ENCODE measurements at places on chromosomes 12 and 14. TPM values are rescaled to one million over a fixed set of nuclear protein-coding genes. Genes with fewer than 3 reads are reported as not detected.

The RPS6KL1 gene
- 20.5 TPM for total RNA-seq

The MYG1 gene
- 34.8 TPM for total RNA-seq

The ERP27 gene
- total RNA-seq: 0.14 TPM

The EPYC gene
- not detected for total RNA-seq

The ESPL1 gene
- 0.36 TPM for total RNA-seq

The SUSD6 gene
- 23.9 TPM for total RNA-seq

The ANG gene
- total RNA-seq: 3.7 TPM

The CCDC197 gene
- total RNA-seq: 1.2 TPM

The LHX5 gene
- total RNA-seq: not detected

The CNTN1 gene
- total RNA-seq: 0.11 TPM

DNA sequence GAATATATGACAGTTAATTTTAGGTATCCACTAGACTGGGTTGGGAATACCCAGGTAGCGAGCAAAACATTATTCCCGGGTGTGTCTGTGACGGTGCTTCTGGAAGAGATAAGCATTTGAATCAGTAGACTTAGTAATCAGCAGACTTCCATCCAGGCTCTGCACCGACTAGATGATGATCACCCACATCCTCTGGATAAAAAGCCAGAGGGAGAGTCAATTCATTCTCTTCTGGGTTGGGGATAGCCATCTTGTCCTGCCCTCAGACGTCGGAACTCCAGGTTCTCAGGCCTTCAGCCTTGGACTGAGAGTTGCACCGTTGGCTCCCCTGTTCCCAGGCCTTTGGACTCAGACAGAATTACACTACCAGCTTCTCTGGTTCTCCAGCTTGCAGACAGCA is 168.0 kb downstream of the PHLDA1 start:
- no peak for DNase-seq

DNA sequence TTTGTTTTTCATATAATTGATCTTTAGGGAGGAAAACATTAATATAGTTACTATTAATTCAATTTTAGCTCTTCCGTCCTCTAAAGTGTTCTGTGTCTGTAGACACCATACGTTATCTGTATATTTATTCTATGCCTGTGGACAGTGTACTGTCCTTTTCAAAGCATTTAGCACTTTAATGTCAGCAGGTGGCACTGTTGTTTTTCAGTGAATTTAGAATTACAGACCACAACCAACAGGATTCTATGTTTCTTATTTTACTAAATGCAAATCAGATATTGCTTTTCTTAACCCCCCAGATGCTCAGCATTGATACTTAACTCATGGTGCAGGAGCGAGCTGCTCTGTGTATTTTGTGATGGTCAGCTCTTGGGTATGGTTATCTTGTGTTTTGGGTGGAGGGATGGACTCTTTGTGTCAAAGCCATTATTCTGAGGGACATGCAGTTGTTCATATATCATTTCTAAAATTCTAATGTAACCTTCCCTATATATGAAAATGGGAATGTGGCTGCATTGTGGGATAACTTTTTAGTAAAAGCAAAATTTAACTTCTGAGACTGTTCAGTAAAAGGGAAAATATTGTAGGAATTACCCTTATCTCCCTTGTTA is 65.2 kb downstream of the PAPOLA start:
- DNase-seq: no peak

DNA sequence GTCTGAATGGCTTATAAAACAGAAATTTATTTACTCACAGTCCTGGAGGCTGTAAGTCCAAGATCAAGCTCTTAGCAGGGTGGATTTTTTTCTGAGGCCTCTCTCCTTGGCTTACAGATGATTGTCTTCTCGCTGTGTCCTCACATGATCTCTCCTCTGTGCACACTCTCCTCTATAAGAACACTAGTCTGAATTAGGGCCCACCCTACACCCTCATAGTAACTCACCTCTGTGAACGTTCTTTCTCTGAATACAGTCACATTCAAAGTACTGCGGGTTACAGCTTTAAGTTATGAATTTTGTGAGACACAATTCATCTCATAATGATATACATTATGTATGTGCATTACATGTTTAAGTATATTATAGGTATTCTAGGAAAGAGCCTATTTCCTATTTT is 135.7 kb upstream of the ATXN7L3B start:
- no peak for DNase-seq

- no peak for DNase-seq
Measured at GRCh38 chr12:116381240-116381743, 103.8 kb upstream of the MED13L start.

DNA sequence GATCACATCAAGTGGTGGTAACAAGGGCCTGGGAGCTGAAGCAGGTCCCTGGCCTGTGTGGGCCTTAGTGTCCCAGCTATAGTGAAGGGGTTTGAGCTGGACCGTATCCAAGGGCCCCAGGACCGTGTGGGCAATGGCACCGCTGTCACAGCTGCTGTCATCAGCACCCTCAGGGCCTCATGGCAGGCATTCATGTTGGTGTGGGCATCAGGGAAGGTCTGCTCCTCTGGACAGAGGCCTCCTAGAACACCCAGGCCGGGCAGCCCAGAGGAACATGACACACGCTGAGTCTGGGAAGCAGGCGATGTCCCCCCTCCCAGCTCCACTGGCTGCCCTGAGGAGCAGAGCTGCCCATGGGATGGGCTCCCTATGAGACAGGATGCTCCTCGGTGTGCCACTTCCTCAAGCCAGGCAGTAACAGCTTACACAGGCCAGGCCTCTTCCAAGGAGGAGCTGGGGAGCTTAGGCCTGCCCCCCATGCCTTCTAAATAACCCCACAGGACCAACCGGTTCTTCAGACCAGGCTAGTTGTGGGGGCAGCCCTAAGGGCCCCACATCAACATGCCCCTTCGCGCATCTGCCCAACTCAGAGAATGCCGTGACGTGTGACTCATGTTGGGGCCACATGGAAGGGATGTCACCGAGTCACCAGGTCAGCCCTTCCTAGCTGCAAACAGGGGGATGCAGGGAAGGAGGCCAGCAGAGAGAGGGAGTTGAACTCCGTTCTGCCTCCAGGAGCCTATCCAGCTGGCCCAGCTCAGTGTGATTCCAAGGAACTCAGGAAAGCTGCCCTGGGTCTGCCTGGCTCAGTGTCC is 80.4 kb downstream of the PITPNM2 start:
- DNase-seq: no peak

GRCh38 chr12:110254971-110255540 is 26.0 kb upstream of the ATP2A2 start:
- no peak for DNase-seq

- no peak for DNase-seq
Measured at GRCh38 chr12:132111654-132112304, 32.3 kb downstream of the DDX51 start.

DNA sequence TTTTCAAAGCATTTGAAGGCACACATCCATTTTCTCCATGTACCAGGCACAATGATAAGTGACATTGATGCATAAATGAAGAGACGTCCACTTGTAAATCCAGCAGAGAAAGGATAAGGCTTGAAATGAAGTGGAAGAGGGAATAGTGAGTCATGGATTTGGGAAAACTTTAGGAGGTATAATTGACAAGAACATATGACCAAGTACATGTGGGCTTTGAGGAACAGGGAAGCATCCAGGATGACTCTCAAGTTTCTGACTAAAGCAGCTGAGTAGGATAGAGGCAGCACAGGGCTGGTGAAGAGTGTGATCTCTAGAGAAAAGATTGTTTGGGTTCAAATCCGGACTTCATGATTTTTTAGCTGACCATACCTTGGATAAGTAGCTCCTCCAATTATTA is 43.6 kb upstream of the SYT1 start:
- DNase-seq: no peak

GRCh38 chr14:93308686-93309345 is 24.0 kb downstream of the BTBD7 start:
- no peak for DNase-seq

- no peak for DNase-seq
Measured at GRCh38 chr14:53468876-53469275, 315.8 kb upstream of the DDHD1 start.

DNA sequence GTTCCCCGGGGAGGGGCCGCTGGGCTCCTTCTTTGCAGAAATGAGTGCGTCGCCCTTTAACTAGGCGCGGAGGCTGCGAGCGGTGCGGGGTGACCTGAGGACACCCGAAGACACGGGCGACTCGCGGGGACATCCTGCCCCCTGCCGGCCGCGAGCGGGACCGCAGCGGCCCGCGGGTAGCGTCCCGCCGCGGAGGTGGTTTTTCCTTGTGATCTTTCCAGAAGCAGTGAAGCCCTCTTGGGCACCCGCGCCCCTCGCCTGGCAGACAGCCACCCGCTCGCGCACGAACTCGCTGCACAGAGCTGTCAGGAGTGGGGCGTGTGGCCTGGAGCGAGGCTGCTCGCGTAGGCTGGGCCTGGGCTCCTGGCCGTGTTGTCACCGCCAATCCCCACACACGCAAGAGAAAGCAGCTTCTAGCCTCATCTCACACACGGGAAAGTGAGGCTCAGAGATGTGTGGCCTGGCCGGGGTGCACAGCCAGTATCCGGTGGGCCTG is 67.2 kb downstream of the DIO3 start:
- DNase-seq: peak; percentile 77

- DNase-seq: no peak
Measured at GRCh38 chr12:46506198-46506597, 133.6 kb upstream of the SLC38A2 start.

DNA sequence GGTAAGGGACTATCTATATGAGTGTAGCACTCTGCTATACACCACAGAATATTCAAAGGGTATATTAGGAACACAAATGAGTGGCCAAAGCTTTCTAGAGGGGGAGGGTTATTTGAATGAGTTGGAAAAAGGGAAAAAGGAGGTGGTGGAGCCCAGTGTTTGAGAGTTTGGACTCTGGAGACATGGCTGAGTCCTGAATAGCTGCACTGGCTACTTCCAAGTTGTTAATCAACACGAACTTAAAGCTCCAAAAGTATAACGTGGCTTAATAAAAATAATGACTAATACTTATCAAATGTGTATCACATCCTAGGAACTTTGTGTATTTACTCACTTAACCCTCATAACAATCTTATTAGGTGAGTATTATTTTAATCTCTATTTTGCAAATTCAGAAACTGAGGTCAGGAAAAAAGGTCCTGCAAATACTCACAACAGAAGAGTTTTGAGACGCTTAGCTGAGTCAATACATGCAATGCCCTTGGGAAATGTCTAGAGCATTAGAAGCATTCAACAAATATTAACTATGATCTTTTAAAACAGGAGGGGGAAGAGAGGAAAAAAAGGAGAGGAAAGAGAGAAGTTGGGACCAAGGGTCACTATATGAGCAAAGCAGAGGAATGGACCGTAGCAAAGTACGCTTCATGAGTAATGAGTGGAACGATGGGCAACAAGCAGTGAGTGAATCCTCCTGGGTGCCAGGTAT is 189.5 kb upstream of the HMGA2 start:
- DNase-seq: no peak

- no peak for DNase-seq
Measured at GRCh38 chr14:103887170-103887501, 39.8 kb upstream of the PPP1R13B start.

GRCh38 chr12:120110550-120111501 is 5.7 kb downstream of the RAB35 start:
- DNase-seq: peak; percentile 71

- DNase-seq: no peak
Measured at GRCh38 chr12:20443792-20444191, 75.5 kb downstream of the PDE3A start.

- peak; percentile 25 for DNase-seq
Measured at GRCh38 chr12:118371321-118372282, 1.1 kb downstream of the TAOK3 start.

DNA sequence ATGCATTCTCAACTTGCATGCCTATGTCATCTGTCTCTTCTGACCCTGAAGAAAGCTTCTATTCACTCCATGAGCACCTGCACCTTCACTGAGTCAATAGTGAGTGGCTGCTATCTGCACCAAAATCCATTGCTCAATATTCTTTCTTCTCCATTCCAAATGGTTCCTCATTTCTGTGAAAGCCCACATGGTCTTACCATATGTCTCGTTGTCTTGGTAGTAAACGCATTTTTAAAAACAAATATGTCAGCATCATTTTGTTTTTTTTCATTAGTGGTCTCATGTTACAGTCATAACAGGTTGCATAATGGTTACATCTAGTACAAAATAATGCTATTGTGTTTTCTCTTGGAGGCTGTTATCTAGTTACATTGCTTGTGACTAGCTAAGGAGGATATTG is 106.9 kb upstream of the CPM start:
- no peak for DNase-seq

DNA sequence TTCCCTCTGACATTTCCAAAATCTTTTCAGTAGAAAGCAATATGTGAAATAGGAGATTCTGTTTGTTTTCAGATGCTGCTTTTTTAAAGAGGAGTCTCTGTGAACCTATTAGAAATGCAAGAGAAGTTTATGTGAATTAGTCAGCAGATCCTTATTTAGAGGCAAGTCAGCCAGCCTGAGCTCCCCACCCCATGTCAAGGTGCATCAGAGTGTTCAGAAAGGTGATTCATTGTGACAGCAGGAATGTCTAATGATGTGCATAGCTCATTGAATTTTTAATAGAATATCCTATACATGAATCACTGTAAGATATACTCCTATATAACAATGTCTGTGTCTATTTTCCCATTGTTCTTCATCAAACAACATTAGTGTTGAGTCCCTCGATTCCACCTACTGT is 1222.4 kb upstream of the USP15 start:
- no peak for DNase-seq

All from left ventricle myocardium inferior (tissue), 1 donor.